ENCODE measurements at places on chromosomes 5 and 9. TPM values are rescaled to one million over a fixed set of nuclear protein-coding genes. Genes with fewer than 3 reads are reported as not detected.

Gene HTR4
- total RNA-seq, result 0.26 TPM

Gene AQP3
- total RNA-seq, result 14.4 TPM

DNA sequence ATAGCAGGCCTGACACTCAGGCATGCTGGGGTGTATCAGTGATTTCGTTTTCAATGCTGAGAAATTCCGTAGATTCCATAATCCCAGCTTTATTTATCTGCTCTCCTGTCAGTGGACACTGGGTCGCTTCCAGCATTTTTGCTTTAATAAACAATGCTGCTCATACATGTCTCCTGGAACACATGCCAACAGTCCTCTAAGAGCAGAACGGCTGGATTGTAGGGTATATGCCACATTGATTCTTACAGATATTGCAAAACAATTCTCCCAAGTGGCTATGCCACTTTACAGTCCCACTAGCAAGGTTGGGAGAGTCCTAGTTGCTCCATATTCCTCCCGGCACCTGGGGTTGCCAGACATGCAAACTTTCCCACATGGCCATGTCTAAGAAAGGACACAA lies 81.9 kb downstream of the RAPGEF1 start:
- H3K4me3 ChIP-seq, result no peak overlapping the region
- no peaks in the 10 kb centered on the region for H3K36me3 ChIP-seq
- no peak overlapping the region for H3K27ac ChIP-seq
- H3K27me3 ChIP-seq, result no peaks in the 10 kb centered on the region
- no peak for DNase-seq

Gene PCDHB2
- total RNA-seq, result 4.9 TPM

Gene UBLCP1
- 7.4 TPM for total RNA-seq

- H3K36me3 ChIP-seq, result no peaks in the 10 kb centered on the region
- H3K4me3 ChIP-seq, result no peak overlapping the region
- DNase-seq, result no peak
- H3K4me1 ChIP-seq, result no peaks in the 10 kb centered on the region
- no peak overlapping the region for H3K27ac ChIP-seq
- H3K27me3 ChIP-seq, result no peaks in the 10 kb centered on the region
Measured at GRCh38 chr9:78857373-78858225, 560.7 kb downstream of the PSAT1 start.

GRCh38 chr5:95068289-95068910 lies 216.5 kb downstream of the MCTP1 start:
- DNase-seq, result no peak
- peak overlapping the region; percentile 52 for H3K27ac ChIP-seq
- no peak overlapping the region for H3K4me3 ChIP-seq
- no peaks in the 10 kb centered on the region for H3K36me3 ChIP-seq

GRCh38 chr9:92429836-92430235 lies 5.6 kb upstream of the OMD start:
- H3K36me3 ChIP-seq, result no peaks in the 10 kb centered on the region
- no peak overlapping the region for H3K4me3 ChIP-seq
- DNase-seq, result no peak
- no peak overlapping the region for H3K27ac ChIP-seq
- H3K27me3 ChIP-seq, result no peaks in the 10 kb centered on the region
- H3K4me1 ChIP-seq, result peaks cover 9% of the 10 kb centered on the region

Gene TRIM36
- 6.4 TPM for total RNA-seq

DNA sequence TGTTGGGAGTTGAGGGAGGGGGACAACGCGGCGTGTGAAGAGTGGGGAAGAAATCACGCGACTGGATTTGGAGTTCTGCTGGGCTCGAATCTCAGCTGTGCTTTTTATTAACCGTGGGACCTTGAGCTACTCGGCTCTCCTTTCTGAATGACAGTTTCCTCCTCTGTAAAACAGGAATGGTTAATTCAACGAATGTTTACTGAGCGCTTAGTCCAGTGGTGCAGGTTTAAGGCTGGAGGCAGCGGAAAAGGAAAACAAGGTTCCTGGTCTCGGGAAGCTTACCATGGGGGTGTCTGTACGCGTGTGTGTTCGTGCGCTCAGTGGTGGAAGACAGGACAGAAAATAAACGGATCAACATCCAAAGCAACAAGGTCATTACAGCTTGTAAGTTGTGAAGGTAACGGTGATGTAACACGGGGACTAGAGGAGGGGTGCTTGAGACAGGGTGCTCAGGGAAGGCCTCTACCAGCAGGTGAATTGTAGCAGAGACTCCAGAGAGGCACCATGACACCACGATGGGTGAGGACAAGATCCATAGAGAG lies 277 bp downstream of the EIF4E1B start:
- peak overlapping the region; percentile 15 for H3K4me3 ChIP-seq
- H3K27ac ChIP-seq, result no peak overlapping the region
- H3K27me3 ChIP-seq, result peaks cover 16% of the 10 kb centered on the region
- H3K36me3 ChIP-seq, result no peaks in the 10 kb centered on the region
- no peaks in the 10 kb centered on the region for H3K4me1 ChIP-seq
- DNase-seq, result no peak

- no peaks in the 10 kb centered on the region for H3K36me3 ChIP-seq
- H3K4me3 ChIP-seq, result no peak overlapping the region
- no peak overlapping the region for H3K27ac ChIP-seq
- no peaks in the 10 kb centered on the region for H3K27me3 ChIP-seq
Measured at GRCh38 chr5:97737608-97738007, 554.6 kb upstream of the RIOK2 start.

Gene KCNT1
- total RNA-seq, result 0.28 TPM

GRCh38 chr5:178507151-178507932 lies 82.9 kb downstream of the COL23A1 start:
- DNase-seq, result no peak
- no peaks in the 10 kb centered on the region for H3K4me1 ChIP-seq
- no peak overlapping the region for H3K4me3 ChIP-seq
- no peaks in the 10 kb centered on the region for H3K27me3 ChIP-seq
- H3K27ac ChIP-seq, result no peak overlapping the region

DNA sequence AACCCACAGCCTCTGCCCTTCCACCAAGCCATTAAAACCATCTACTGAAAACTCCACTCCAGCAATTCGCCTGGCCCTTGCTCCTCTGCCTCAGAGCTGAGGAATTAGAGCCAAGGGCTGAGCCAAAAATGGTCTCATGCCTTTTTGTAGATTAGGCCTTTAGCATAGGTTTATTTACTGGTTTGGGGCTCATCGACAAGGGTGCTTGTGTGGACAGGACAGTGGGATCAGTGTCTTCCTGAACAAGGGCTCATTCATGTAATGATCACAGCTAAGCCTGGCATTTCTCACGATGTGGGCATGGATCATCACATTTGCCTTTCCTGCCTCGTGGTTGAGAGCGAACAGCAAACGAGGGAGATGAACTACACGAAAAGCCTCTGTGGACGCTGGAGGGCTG lies 59.2 kb upstream of the PHF24 start:
- no peaks in the 10 kb centered on the region for H3K27me3 ChIP-seq
- no peaks in the 10 kb centered on the region for H3K4me1 ChIP-seq
- DNase-seq, result no peak
- H3K27ac ChIP-seq, result no peak overlapping the region
- no peak overlapping the region for H3K4me3 ChIP-seq

DNA sequence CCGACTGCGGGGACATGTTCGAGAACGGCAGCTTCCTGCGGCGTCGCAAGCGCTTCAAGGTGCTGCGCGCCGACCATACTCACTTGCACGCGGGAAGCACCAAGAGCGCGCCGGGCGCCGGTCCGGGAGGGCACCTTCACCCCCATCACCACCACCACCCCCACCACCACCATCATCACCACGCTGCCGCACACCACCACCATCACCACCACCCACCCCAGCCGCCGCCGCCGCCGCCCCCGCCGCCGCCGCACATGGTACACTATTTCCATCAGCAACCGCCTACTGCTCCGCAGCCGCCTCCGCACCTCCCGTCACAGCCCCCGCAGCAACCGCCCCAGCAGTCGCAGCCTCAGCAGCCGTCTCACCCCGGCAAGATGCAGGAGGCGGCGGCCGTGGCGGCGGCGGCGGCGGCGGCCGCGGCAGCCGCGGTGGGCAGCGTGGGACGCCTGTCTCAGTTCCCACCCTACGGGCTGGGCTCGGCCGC lies 514 bp downstream of the FOXB2 start:
- peaks cover 80% of the 10 kb centered on the region for H3K27me3 ChIP-seq
- H3K36me3 ChIP-seq, result no peaks in the 10 kb centered on the region
- no peak overlapping the region for H3K4me3 ChIP-seq
- peaks cover 12% of the 10 kb centered on the region for H3K4me1 ChIP-seq

Gene GRIN1
- not detected for total RNA-seq

GRCh38 chr5:160310140-160310539 lies 2.2 kb downstream of the CCNJL start:
- no peaks in the 10 kb centered on the region for H3K36me3 ChIP-seq
- no peak overlapping the region for H3K27ac ChIP-seq
- DNase-seq, result no peak
- H3K27me3 ChIP-seq, result no peaks in the 10 kb centered on the region
- no peak overlapping the region for H3K4me3 ChIP-seq
- H3K4me1 ChIP-seq, result no peaks in the 10 kb centered on the region

GRCh38 chr9:128862401-128862851 lies 19.3 kb downstream of the KYAT1 start:
- H3K27me3 ChIP-seq, result no peaks in the 10 kb centered on the region
- H3K36me3 ChIP-seq, result no peaks in the 10 kb centered on the region
- H3K4me1 ChIP-seq, result no peaks in the 10 kb centered on the region
- no peak overlapping the region for H3K27ac ChIP-seq
- no peak for DNase-seq

DNA sequence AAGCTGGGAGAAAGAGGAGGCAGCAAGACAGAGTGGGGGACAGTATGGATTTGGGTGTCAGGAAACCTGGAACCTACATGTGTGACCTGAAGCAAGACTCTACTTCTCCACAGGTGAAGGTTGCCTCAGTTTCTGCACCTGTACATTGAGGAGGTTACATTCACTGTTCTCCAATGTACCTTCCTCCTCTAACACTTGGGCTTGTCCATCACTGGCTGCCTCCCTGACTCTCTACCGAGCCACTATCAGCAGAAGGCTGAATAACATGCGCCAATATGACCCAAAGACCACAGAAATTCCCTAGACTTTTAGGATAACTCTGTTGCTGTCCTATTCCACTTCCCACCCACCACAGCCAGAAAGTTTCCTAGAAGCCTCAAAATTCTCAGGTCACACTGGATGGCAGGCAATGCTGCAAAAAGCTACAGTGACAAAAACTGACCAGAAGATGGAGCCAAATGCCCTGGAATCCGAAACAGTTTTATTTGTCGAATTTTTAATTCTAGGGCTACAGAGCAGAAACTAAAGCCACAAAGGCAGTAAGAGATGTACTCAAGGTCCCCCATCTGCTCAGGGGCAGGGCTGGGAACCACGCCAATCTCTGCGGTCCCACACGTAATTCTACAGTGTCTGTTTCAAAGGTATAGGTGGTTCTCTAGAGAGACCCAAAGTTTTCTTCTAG lies 64.4 kb downstream of the FAM114A2 start:
- no peak for DNase-seq
- no peaks in the 10 kb centered on the region for H3K4me1 ChIP-seq
- no peaks in the 10 kb centered on the region for H3K36me3 ChIP-seq
- H3K27me3 ChIP-seq, result no peaks in the 10 kb centered on the region
- no peak overlapping the region for H3K4me3 ChIP-seq

DNA sequence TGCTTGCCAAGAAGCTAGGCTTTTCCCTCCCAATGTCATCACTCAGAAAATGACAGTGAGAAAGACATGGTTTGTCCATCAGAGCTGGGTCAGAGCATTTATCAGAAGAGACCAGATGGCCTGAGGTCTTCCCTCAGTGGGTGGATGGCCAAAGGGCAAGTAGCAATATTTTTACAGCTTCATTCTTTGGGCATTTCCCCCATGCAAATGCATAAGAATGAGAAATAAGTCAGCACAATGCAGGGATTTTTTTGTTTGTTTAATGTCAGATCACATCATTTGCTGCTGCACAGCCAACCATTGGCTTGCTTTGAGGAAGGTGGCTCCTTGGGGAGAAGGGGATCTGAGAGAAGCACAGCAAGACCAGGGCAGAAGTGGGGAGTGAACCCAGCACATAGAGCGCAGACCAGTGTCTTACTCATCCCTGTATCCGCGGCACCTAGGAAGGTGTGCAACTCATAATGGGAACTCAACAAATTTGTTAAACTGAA lies 209.6 kb downstream of the SEMA6A start:
- H3K27me3 ChIP-seq, result no peaks in the 10 kb centered on the region
- H3K4me1 ChIP-seq, result no peaks in the 10 kb centered on the region
- H3K36me3 ChIP-seq, result no peaks in the 10 kb centered on the region
- H3K27ac ChIP-seq, result no peak overlapping the region

GRCh38 chr5:138925090-138925635 lies 50.0 kb upstream of the LRRTM2 start:
- H3K36me3 ChIP-seq, result no peaks in the 10 kb centered on the region
- H3K4me1 ChIP-seq, result no peaks in the 10 kb centered on the region
- H3K27me3 ChIP-seq, result no peaks in the 10 kb centered on the region
- no peak overlapping the region for H3K27ac ChIP-seq

- no peak overlapping the region for H3K27ac ChIP-seq
- no peaks in the 10 kb centered on the region for H3K36me3 ChIP-seq
- H3K4me3 ChIP-seq, result no peak overlapping the region
- no peak for DNase-seq
Measured at GRCh38 chr5:160315968-160316367, 3.6 kb upstream of the CCNJL start.

DNA sequence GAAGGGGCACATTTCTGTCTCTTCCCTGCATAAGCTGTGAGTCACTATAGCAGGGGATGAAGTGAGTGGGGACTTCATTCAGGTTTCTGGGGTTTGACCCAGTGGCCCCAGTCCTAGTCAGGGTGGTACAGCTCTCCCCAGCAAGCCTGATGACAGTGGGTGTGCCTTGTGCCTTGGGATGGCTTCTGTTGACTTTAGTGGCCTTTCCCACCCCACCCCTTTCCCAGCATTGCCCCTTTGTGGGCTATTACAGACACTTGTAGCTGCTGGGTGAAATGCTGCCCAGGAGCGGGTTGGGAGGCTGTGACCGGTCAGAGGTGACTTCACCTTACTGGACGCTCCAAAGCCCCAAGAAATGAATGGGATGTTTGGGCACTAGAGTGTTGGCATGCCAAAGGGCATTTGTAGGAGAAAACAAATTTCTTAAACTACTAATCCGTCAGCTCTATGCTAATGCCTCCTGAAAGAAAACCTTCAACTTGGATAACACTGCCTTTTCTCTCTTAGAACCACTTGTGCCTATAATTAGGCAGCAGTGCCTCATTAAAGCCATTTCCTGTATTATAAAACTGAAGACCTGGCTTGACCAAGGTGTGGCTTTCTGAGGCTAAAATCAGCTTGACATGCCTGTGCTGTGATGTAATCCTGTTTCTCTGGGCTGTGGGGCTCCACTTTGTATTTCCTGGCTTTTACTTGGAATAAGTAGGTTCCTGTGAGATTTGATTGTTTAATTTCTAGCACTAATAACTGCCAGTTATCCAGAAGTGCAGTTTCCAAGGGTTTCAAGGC lies 119.0 kb upstream of the SLC25A48 start:
- no peaks in the 10 kb centered on the region for H3K27me3 ChIP-seq
- H3K36me3 ChIP-seq, result no peaks in the 10 kb centered on the region
- no peak for DNase-seq
- no peaks in the 10 kb centered on the region for H3K4me1 ChIP-seq
- no peak overlapping the region for H3K27ac ChIP-seq

Gene ARHGEF28
- total RNA-seq, result 11.9 TPM

DNA sequence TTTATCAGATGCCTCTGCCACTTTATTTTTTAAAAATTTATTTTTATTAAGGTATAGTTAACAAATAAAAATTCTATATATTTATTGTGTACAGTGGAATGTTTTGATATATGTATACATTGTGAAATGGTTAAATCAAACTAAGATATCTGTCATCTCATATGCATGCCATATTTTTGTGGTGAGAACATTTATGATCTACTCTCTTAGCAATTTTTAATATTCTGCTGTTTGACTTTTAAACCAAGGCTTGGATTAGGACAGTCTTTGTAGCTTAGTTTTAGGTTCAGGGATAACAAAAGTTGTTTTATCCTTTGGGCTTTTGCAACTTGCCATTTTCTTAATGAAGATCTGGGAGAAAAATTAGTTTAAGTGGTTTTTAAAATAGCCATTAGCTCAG lies 46.0 kb upstream of the CDKN2B start:
- no peak for DNase-seq
- H3K36me3 ChIP-seq, result no peaks in the 10 kb centered on the region
- no peaks in the 10 kb centered on the region for H3K27me3 ChIP-seq
- no peaks in the 10 kb centered on the region for H3K4me1 ChIP-seq
- H3K27ac ChIP-seq, result no peak overlapping the region
- no peak overlapping the region for H3K4me3 ChIP-seq
